ENCODE measurements at places on chromosomes 1 and 21. TPM values are rescaled to one million over a fixed set of nuclear protein-coding genes. Genes with fewer than 3 reads are reported as not detected.

GRCh38 chr1:70866542-70867264 lies 180.9 kb downstream of the PTGER3 start:
- DNase-seq: peak; percentile 16

DNA sequence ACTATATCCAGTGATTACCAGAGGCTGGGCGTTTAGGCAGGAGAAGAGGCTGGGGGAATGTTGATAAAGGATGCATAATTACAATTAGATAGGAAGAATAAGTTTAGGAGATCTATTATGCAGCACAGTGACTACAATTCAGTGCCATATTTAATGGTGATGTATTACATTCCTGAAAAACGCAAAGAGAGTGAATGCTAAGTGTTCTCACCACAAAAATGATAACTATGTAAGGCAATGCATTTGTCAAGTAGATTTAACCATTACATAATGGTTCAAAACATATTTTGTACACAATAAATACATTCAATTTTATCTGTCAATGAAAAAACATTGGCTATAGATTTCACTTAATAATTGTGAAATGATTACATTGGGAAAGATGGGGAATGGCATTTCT lies 548.9 kb downstream of the NUF2 start:
- no peak for DNase-seq

PTCH2 gene
- 0.10 TPM for total RNA-seq

LCE1A gene
- not detected for total RNA-seq

DNA sequence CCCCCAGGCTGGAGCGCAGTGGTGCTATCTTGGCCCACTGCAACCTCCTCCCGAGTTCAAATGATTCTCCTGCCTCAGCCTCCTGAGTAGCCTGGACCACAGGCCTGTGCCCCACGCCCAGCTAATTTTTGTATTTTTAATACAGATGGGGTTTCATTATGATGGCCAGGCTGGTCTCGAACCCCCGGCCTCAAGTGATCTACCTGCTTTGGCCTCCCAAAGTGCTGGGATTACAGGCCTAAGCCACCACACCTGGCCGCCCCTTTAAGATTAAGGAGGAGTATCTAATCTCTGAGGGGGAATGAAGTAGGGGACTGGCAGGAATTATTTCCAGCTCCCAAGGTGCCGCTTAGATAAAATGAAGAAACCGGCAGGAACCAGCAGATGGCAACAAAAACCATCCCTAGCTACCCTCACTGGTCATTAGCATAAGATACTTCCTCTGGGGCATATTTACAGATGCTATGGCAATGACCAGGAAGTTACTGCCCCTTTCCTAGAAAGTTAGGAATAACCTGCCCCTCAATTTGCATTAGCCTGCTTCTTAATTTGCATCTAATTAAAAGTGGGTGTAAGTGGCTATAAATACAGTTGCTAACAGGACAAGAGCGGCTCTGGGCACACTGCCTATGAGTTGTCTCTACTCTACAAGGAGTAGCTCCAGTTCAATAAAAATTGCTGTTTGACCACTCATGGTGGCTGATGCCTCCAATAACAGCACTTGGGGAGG lies 7.1 kb upstream of the NSUN4 start:
- DNase-seq: peak; percentile 83

DNA sequence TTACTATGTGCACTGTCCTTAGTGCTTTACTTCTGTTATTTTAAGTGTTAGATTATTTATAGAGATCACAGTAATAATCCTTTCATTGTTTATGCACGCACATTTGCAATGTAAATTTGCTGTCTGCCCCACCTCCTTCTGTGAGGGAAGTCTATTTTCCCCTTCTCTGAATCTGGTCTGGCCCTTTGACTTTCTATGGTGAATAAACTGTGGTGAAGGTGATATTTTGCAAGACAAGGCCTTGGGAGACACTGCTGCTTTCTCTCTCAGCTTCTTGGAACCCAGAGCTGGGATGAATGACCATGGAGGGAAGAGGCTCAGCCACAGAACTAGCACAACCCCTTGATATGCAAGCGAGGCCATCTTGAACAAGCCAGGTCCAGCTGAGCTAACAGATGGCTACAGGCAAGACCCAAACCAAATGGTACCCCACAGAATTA lies 156.3 kb downstream of the ST6GALNAC3 start:
- no peak for DNase-seq

All from renal cortical epithelial cell (primary cell).